NCI-H774 (cell line): ENCODE measurements at places on chromosomes 3 and 15.

- DNase-seq: no peak
Observed at GRCh38 chr3:120341658-120342346, 7.4 kb downstream of the LRRC58 start.

- DNase-seq: no peak
Observed at GRCh38 chr15:59694779-59695178, 5.7 kb upstream of the BNIP2 start.

- DNase-seq: no peak
Observed at GRCh38 chr3:42205800-42206514, 60.0 kb downstream of the CCK start.

GRCh38 chr3:36229496-36229895, 150.8 kb upstream of the STAC start:
- no peak for DNase-seq

GRCh38 chr3:123733341-123733740, 148.5 kb upstream of the HACD2 start:
- DNase-seq: no peak

- no peak for DNase-seq
Observed at GRCh38 chr3:24129549-24129948, 184.5 kb downstream of the NR1D2 start.

DNA sequence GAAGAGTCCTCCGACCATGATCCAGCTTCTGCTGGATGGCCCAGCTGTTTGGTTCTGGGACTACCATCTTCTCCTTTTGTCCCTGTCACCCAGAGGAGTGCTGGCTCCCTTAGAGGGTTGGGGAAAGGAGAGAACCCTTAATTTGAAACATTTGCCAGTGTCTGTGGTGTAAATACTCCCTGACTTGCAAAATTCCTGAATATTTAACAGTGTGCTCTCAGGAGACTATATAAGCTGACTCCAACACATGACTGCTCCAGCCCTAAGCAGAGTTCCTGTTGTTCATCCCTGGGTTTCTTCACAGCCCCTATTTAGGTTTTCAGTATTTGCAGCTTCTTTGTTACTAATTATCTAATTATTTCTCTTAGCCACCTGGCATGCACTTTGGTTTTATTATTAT, 133.1 kb downstream of the CPNE4 start:
- no peak for DNase-seq

GRCh38 chr15:59290295-59291212, 82.1 kb downstream of the MYO1E start:
- DNase-seq: no peak

DNA sequence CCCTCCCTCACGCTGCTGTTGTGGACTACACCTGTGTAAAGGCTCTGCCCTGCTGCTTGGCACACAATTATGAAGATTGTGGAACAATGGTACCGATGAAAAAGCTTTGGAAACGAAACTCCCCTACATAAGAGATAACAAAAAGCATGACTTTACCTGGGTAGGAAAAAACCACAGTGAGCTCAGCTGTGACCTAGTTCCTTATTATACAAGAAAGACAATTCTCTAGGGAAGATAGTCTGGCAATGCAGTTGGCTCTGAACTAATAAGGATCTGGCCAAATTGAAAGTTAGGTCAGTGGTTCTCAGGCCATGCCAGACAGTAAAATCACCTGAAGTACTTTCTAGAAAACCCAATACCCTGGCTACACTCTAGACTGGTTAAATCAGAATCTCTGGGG, 16.1 kb downstream of the CLEC3B start:
- no peak for DNase-seq

- no peak for DNase-seq
Observed at GRCh38 chr15:63414474-63415120, 33.0 kb upstream of the CA12 start.
